ENCODE measurements at places on chromosomes 11 and 22. TPM values are rescaled to one million over a fixed set of nuclear protein-coding genes. Genes with fewer than 3 reads are reported as not detected.

DNA sequence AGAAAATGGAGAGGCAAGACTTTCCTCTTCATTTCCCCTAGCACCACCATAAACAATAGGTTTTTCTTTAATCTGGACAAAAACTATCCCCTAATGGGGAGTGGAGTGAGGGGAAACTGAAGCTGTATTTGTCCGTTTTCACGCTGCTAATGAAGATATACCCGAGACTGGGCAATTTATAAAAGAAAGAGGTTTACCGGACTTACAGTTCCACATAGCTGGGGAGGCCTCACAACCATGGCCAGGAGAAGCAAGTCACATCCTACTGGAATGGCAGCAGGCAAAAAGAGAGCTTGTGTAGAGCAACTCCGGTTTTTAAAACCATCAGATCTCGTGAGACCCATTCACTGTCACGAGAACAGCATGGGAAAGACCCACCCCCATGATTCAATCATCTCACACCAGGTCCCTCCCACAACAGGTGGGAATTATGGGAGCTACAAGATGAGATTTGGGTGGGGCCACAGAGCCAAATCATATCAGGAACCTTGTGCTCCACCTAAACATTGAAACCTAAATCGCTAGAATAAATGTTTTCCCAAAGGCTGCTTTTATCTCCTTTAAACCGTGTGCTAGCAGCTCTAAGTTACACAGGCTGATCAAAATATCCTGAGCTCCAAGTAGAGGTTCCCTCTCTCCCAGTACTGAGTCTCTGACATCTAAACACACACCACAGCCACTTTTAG, 4.3 kb downstream of the UBQLN3 start:
- no peak overlapping the region for H3K27ac ChIP-seq
- H3K4me1 ChIP-seq, result no peaks in the 10 kb centered on the region
- H3K36me3 ChIP-seq, result no peaks in the 10 kb centered on the region
- H3K4me3 ChIP-seq, result no peak overlapping the region
- H3K27me3 ChIP-seq, result peaks cover 12% of the 10 kb centered on the region
- DNase-seq, result no peak

DNA sequence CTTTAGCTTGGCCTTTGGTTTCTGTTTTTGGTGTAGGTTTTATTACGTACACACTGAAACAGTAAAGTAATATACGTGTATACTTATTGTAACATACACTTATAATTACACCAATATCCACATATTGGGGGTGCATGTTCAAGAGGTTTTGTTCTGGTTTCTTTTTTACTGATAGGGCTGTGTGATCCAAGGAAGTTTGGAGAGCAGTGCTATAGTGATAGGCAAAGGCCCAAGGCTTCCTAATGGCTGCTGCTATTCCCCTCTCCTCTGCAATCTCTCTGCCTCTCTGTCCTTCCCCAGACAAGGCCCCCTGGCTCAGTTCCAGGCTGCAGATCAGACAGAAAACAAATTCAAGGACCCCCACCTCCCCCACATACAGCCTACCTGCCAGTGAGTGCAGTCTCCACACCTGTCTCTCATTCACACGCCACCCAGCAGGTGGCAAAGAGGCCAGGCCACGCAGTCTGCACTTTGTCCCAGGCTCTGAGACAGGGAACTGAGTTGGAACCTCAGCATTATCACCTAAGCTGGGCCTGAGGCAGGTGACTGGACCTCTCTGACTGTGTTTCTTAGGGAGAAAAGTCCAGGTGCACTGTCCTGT, 15.1 kb downstream of the TMEM184B start:
- DNase-seq, result no peak
- H3K27ac ChIP-seq, result no peak overlapping the region
- no peak overlapping the region for H3K4me3 ChIP-seq
- H3K27me3 ChIP-seq, result no peaks in the 10 kb centered on the region
- no peaks in the 10 kb centered on the region for H3K36me3 ChIP-seq

DNA sequence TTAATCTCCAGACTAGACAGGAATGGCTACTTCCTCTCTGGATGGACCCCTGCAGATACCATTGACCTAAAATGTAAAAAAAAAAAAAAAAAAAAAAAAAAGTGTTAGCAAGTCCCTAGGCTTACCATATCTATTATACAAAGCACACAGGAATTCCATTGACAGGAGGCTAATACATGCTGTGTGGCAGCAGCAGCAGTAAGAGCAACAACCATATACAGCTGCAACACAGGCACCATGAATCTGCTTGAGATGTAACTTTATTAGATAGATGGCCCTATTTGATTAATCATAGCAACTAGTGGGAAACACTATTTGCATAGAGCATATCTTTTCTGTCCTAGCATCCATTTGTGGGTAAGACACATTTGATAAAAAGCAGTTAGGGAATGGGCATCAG, 1447.1 kb downstream of the FAM181B start:
- H3K27me3 ChIP-seq, result no peaks in the 10 kb centered on the region
- no peaks in the 10 kb centered on the region for H3K36me3 ChIP-seq
- no peaks in the 10 kb centered on the region for H3K4me1 ChIP-seq
- H3K4me3 ChIP-seq, result no peak overlapping the region
- H3K27ac ChIP-seq, result no peak overlapping the region

DNA sequence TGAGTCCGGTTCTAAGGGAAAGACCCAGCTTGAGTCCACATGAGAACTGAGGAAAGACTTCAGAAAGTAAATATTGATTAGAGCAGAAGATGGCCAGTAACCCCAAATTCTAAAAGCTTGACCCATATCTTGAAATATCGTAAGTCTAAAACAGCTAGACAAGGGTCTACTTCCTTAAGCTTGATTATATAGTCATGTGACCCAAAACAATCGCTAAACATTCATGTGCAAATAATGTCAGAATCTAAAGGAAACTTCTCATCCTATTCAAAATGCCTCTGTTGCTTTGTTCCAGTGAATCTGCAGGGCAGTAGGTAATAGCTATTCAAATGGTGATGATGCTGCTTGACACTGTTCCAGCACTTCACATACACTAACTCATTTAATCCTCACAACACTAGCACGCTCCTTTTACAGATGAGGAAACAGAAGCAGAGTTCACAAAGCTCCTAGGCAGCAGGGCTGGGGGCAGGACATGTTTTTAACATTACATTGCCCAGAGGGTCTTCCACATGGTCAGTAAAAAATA, 52.6 kb downstream of the TCF20 start:
- no peak for DNase-seq
- peaks cover 2% of the 10 kb centered on the region for H3K4me1 ChIP-seq
- no peaks in the 10 kb centered on the region for H3K27me3 ChIP-seq
- H3K36me3 ChIP-seq, result peaks cover 26% of the 10 kb centered on the region

The PIH1D2 gene
- total RNA-seq, result 0.36 TPM

GRCh38 chr22:46053563-46054090, 76.7 kb upstream of the WNT7B start:
- H3K4me3 ChIP-seq, result peak overlapping the region; percentile 54
- DNase-seq, result peak; percentile 46
- no peaks in the 10 kb centered on the region for H3K36me3 ChIP-seq
- peaks cover 2% of the 10 kb centered on the region for H3K27me3 ChIP-seq

- H3K36me3 ChIP-seq, result no peaks in the 10 kb centered on the region
- no peak overlapping the region for H3K27ac ChIP-seq
- no peak for DNase-seq
- H3K4me3 ChIP-seq, result no peak overlapping the region
Observed at GRCh38 chr22:29194184-29194583, 11.5 kb upstream of the EMID1 start.

The DGCR6 gene
- total RNA-seq, result 5.0 TPM

GRCh38 chr22:46610356-46610755, 9.8 kb upstream of the GRAMD4 start:
- peaks cover 16% of the 10 kb centered on the region for H3K4me1 ChIP-seq
- H3K27me3 ChIP-seq, result no peaks in the 10 kb centered on the region
- H3K36me3 ChIP-seq, result no peaks in the 10 kb centered on the region
- no peak overlapping the region for H3K4me3 ChIP-seq
- DNase-seq, result no peak

The RASSF10 gene
- total RNA-seq, result not detected

The OR4D5 gene
- not detected for total RNA-seq

DNA sequence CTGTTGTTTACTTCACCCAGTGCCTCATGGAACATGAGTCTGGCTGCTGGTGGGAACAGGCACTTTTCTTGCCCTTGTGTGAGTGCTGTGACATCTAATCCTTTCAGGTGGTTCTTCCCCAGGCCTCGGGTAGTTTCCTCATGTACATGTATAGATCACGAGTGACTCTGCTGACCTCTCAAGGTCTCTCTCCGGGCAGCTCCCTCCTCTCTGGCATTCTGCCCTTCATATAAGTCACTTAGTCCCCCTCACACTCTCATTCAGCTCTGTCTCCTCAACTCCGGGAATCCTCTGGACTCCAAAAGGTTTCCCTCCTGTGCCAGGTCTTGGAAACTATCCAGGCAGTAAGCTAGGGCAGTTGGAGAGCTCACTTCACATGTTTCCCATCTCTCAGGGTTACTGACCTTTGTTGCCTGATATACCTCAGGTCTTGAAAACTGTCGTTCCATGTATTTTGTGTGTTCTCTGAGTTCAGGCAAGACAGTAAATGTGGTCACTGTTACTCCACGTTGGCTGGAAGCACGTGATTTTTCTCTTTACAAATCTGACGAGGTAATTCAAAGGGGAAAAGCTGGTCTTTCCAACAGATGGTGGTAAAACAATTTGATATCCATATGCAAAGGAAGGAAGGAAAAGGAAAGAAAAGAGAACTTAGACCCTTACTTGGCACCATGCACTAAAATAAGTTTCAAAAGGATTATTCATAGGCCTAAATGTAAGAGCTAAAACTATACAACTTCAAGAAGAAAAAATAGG, 40.5 kb upstream of the PITPNB start:
- no peak for DNase-seq
- no peaks in the 10 kb centered on the region for H3K27me3 ChIP-seq
- no peak overlapping the region for H3K4me3 ChIP-seq
- no peaks in the 10 kb centered on the region for H3K36me3 ChIP-seq

DNA sequence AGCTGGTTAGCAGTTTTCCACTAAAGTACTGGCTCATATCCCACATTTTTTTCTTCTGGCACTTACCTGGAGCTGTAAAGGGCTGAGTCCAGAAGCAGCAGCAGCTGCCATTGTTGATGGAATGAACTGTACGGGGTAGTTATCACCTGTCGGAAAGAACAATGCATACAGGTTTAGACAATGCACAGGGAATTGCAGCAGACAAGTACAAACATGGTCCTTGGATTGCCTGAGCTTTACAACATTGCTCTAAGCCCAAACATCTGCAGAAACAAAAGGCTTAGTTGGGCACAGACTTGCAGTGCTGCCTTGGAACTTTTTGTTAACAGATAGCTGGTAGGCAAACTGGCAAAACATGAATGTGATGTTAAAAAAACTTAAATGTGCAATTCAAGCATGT, 258.8 kb downstream of the SOX6 start:
- DNase-seq, result no peak
- H3K27ac ChIP-seq, result no peak overlapping the region
- H3K36me3 ChIP-seq, result no peaks in the 10 kb centered on the region
- H3K4me3 ChIP-seq, result no peak overlapping the region
- no peaks in the 10 kb centered on the region for H3K4me1 ChIP-seq

The CSTPP1 gene
- total RNA-seq, result 16.8 TPM

The GRAMD4 gene
- 22.9 TPM for total RNA-seq

DNA sequence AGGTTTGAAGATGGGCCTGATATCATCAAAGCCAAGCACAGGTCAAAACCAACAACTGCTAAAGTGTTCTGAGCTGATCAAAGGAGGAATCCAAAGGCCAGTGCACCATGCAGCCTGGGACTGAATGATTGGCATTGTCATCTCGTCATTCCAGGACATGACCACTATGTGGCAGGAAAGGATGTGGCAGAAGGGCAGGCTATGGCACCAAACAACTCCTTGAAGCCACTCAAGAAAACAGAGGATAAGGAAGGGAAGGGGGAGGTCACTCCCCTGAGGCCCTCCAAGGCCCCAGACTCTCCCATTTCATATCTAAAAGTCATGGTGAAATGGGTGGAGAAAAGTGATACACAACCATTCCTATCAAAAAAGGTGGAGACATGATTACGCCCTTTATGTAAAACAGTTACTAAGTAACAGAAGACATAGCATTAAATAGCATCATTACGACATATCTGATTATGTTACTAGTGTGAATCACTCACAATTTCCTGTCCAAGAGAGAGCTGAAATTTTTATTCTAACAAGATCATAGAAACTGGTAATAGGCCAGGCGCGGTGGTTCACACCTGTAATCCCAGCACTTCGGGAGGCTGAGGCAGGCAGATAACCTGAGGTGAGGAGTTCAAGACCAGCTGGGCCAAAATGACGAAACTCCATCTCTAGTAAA, 49.3 kb downstream of the AHNAK start:
- no peaks in the 10 kb centered on the region for H3K4me1 ChIP-seq
- DNase-seq, result no peak
- peaks cover 5% of the 10 kb centered on the region for H3K27me3 ChIP-seq
- H3K36me3 ChIP-seq, result no peaks in the 10 kb centered on the region
- no peak overlapping the region for H3K27ac ChIP-seq
- H3K4me3 ChIP-seq, result no peak overlapping the region

DNA sequence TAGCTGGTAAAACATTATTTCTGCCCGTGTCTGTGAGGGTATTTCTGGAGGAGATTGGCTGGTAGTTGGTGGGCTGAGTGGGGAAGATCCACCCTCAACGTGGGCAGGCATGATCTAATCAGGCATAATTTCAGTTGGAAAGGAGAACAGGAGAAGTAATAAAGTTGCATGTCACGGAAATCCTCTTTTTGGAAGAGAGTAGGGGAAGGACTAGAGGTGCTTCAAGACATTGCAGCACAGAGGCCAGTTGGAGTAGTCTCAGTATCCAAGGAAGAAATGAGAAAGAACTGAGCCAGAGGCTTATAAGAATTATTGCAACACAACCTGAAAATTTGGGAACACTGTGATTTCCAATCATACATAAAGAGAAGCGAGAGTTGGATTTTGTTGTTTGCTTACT, 1155.1 kb downstream of the FAM181B start:
- no peak overlapping the region for H3K27ac ChIP-seq
- H3K27me3 ChIP-seq, result no peaks in the 10 kb centered on the region

Measured in T-cell (primary cell).